ENCODE measurements at places on chromosomes 1 and 21. TPM values are rescaled to one million over a fixed set of nuclear protein-coding genes. Genes with fewer than 3 reads are reported as not detected.

WDR47 gene
- total RNA-seq: 9.6 TPM

BTBD8 gene
- total RNA-seq: 0.69 TPM

YOD1 gene
- 7.1 TPM for total RNA-seq

ATP6V1G3 gene
- not detected for total RNA-seq

KCNH1 gene
- total RNA-seq: not detected

LDLRAD2 gene
- not detected for total RNA-seq

ACTL8 gene
- not detected for total RNA-seq

OTUD7B gene
- total RNA-seq: 24.1 TPM

RAB42 gene
- total RNA-seq: 4.2 TPM

DDR2 gene
- 1.9 TPM for total RNA-seq

CFAP107 gene
- not detected for total RNA-seq

Measured in Panc1 (cell line).